RKO (cell line): ENCODE measurements at places on chromosomes 11 and 22.
A peak's percentile ranks its signal among the peaks of the same experiment; 100 is the strongest.

DNA sequence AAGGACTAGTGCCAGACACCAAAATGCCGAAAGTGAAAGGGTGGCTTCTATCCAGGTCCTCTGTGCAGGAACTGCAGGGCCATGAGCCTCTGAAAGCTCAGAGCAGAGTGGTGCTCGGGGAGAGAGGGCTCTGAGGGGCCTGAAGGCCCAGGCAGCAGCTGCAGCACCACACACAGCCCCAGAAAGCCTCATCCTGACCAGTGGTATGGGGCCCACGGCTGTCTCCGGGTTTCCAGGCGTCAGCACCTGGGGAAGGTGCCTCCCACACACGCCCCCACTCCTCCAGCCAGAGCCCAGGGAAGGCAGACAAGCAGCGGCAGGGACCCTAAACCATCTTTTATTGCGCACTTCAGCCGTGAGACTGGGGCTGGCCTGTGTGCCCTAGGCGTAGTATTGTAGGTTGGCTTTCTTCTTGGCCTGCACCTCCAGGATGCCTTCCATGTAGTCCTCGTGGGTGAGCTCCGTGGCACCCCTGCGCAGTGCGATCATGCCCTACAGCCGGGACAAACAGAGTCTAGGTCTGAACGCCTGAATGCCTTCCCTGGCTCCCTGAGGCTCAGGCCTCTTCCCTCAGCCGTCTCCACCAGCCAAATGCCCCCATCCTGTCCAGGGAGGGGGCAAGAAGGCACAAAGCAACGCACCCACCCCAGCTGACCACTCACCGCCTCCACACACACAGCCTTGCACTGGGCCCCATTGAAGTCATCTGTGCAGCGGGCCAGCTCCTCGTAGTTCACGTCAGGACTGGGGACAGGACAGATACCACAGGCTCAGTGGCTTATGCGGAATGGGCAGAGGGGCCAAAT lies 7.6 kb downstream of the PSMC3 start:
- DNase-seq: no peak

GRCh38 chr11:92838759-92839310 lies 130.6 kb upstream of the MTNR1B start:
- DNase-seq: no peak

DNA sequence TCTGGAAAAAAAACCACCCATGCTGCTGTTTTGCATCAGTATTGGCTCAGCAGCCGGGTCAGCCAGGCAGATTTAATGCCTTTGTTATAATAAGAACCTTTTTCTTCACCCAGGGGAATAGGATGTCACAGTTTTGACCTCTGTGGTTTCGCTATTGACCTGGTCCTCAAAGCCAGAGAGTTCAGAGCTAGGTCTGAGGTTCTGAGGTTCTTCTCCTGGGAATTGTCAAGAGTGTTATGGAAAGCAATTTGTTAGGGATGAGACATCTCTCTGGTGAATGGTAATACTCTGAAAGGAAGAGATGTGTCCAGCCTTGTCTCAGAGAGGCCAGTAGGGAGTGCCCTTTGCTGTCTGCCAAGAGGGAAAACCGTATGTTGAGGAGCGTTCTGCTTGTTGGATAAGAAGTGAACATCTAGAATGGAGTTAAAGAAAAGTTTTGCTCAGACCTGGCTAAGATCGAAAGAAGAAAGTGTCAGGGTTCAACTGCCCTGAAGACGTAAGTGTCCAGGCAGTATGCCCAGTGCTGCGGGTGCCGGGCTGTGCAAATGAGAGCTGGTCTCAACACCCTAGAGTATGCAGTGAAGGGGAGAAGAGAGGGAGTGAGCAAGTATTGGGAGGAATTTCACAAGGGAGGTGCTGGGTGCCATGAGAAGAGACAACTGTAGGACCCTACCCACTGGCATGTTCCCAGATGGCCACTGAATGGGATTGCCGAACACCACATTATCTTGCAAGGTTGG lies 150.9 kb upstream of the TTC12 start:
- no peak for DNase-seq

- DNase-seq: peak; percentile 18
These were observed 657 bp downstream of the CWC15 start for GRCh38 chr11:94972700-94973098.

- peak; percentile 77 for DNase-seq
These were observed 1.2 kb downstream of the DPAGT1 start for GRCh38 chr11:119100246-119100970.
